Stimulated activated CD4-positive, alpha-beta T cell treated with anti-CD3 and anti-CD28 coated beads, Interleukin-2, amount 100 ng/mL, for 24 hours (primary cell): ENCODE measurements at places on chromosomes 7 and 10.

DNA sequence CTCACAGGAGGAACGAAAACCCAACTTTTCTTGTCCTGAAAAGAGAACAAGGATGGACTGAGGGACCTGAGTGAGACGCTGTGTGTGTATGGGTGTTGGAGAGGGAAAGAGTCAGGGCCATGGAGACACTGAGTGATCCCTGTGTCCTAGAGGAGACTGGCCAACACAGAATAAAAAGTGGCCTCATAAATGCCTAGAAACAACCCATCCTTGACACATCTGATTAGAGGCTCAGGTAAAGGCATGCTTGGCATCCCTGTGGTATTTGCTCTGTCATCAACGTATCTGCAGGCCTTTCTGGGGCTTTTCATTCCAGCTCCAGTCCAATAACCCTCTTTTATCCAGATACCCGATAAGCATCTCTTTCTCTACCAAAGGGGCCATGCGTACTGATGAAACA is 86.3 kb downstream of the FGFR2 start:
- DNase-seq = no peak

GRCh38 chr10:21402606-21403083 is 122.8 kb downstream of the SKIDA1 start:
- no peak for DNase-seq

GRCh38 chr7:132380059-132380458 is 196.2 kb downstream of the PLXNA4 start:
- no peak for DNase-seq

GRCh38 chr10:123704076-123704475 is 37.9 kb downstream of the GPR26 start:
- no peak for DNase-seq

DNA sequence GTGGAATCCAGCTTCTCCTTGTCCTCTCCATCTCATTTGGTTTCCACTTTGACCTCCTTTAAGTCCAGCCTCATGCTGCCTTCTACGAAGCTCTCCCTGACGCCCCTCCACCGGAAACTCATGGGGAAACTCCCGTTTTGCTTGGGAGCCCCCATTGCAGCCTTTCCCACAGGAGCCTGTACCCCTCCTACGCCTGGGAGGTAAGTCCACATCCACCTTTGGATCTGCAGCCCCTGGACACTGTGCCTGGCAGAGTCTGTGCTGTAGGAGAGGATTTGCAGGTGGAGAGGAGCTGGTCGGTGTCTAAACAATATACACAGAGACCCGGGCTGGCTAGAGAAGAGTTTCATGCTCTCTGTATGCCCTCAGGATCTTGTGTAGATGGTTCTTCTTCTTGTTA is 296.1 kb downstream of the GLRX3 start:
- DNase-seq = no peak

GRCh38 chr7:73382934-73383503 is 50.6 kb upstream of the FZD9 start:
- no peak for DNase-seq

DNA sequence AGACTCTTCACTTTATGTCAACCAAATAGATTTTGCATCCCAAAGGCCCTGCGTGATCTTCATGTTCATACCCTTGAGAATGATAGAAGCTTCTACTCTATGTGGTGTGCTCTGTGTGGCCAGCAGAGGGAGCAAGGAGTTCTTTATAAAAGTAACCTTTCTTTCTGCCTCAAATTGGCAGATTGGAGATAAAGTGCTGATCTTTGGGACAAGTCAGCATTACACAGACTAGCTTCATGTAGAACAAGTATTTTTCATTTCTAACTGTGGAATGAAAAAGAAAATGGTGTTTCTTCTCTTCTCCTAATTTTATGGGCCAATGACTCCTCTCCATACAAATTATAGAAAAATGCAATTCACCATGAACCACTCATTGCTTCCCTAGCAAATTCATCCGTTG is 1214.1 kb downstream of the SORCS1 start:
- peak; percentile 36 for DNase-seq

- peak; percentile 29 for DNase-seq
Measured at GRCh38 chr7:102287111-102287980, 678 bp downstream of the SH2B2 start.

GRCh38 chr10:108404155-108404554 is 1239.6 kb upstream of the SORCS1 start:
- no peak for DNase-seq

DNA sequence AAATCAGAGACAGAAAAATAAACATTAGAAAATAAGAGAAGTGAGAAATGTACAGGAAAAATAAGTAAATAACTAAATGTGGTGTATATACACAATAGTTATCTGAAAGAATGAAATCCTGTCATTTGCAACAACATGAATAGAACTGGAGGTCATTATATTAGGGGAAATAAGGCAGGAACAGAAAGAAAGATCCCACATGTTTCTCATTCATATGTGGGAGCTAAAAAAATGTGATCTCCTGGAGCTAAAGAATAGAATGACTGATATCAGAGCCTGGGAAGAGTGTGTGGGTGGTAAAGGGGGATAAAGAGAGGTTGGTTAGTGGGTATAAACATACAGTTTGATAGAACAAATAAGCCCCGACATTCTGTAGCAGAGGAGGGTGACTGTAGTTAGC is 27.3 kb downstream of the PLXDC2 start:
- no peak for DNase-seq

GRCh38 chr10:127266431-127266830 is 70.0 kb upstream of the INSYN2A start:
- DNase-seq = no peak

- no peak for DNase-seq
Measured at GRCh38 chr10:63717027-63717715, 196.0 kb downstream of the REEP3 start.

- DNase-seq = no peak
Measured at GRCh38 chr7:87213811-87214210, 5.7 kb downstream of the TMEM243 start.

DNA sequence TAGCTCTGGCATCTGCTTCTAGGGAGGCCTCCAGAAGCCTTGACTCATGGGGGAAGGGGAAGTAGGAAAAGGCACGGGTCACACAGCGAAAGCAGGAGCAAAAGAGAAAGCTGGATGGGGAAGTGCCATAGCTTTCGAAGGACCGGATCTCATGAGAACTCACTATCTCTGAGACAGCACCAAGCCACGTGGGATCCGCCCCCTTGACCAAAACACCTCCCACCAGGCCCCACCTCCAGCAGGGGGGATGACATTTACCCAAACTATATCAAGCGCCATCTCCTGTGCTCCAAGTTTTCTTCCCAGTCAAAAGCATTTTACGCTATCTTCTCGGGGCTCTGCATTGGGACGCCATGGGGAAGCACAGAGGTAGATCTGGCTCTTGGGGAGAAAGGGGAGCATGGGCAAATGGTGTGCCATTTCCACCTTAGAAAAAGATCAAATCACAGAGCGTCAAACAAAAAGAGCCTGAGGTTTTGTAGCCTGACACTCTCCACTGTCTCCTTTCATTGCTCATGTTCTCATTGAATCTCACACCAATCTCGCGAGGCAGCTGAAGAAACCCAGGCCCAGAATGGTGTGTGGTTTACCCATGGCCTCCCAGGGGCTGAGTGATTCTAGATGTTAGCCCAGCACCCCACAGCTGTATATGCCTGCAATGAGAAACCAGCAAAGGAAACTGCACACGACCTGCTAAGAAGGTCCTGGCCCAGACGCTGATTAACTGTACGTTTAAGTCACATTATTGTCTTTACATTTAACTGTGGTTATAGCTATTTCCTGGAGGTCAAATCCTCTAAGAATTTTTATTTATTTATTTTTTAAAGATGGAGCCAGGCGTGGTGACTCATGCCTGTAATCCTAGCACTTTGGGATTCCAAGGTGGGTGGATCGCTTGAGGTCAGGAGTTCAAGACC is 8.1 kb upstream of the OLAH start:
- DNase-seq = no peak

- no peak for DNase-seq
Measured at GRCh38 chr7:17849504-17849903, 90.8 kb downstream of the SNX13 start.

DNA sequence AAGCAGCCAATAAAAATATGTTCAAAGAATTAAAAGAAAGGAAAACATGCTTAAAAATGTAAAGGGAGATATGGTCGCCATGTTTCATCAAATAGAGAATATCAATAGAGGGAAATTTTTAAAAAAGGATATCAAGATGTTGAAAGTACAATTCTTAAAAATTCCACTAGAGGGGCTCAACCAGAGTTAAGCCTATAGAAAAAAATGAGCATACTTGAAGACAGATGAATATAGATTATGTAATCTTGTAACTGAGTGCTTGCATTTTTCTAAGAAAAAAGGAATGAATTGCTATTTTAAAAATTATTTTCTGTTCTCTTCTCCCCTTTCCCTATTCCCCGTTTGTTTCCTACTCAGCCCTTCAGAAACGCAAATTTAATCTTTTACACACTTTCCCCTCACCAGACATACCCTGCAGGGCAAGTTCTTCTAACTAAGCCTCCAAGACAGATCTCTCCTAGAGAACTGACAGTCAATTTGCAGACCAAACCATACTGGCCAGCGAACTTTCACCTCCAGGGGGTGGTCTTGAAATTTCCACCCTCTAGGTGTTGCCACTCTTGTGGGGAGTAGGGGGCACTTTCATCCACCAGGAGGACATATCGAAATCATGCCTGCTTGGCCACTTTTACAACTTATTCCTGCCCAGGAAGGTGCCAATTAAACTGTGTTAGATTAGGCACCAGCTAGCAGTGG is 67.7 kb downstream of the NSUN6 start:
- no peak for DNase-seq

DNA sequence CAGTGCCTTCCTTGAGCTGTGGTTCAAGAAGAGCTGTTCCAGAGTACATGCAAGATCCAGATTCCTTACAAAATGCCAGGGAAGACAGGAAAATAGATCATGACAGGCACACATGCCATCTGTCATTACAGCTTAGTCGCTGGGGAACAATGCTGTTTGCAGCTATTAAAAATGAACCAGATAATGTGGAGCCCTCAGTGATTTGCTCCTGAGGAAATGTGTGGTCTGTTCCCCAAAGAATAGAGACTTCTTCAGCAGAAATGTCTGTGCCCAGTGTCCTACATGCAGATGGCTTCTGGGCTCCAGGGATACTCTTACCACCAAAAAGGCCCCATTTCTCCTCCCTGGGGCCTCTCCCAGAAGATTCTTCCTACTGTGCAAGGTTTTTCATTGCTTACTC is 627.9 kb downstream of the SORCS3 start:
- no peak for DNase-seq

DNA sequence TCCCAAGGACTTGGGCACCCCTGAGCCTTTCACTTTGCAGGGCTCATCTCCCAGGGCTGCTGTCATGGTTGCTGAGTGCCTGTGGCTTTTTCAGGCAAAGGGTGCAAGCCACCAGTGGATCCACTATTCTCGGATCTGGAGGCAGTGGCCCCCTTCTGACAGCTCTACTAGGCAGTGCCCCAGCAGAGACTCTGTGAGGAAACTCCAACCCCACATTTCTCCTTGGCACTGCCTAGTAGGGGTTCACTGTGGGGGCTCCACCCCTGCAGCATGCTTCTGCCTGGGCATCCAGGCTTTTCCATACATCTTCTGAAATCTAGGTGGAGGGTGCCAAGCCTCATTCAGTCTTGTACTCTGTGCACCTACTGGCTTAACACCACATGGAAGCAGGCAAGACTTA is 675.0 kb upstream of the MBL2 start:
- no peak for DNase-seq

DNA sequence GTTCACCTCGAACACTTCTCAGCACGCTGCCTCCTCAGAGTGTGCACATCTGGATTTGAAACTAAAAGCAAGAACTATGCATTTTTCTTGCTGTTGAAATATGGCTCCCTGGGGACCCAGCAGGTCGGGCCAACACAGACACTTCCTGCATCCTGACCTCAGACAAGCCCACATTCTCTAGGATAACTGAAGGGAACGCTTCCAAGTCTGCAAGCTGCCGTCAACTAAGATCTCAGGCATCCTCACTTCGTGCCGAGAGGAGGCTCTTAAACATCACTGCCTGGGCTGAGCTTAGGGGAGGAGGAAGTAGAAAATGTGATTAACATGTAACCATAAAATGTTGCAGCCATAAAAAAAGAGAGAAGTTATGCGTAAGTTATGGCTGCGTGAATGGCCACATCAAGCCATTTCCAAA is 65.5 kb downstream of the PYROXD2 start:
- DNase-seq = no peak

GRCh38 chr7:144885478-144885877 is 49.6 kb upstream of the TPK1 start:
- no peak for DNase-seq

GRCh38 chr10:5402798-5403197 is 1.8 kb downstream of the TUBAL3 start:
- no peak for DNase-seq

GRCh38 chr10:22712956-22713852 is 1.2 kb downstream of the PIP4K2A start:
- DNase-seq = peak; percentile 44
